ENCODE measurements at places on chromosomes 12 and 14. TPM values are rescaled to one million over a fixed set of nuclear protein-coding genes. Genes with fewer than 3 reads are reported as not detected.

DNA sequence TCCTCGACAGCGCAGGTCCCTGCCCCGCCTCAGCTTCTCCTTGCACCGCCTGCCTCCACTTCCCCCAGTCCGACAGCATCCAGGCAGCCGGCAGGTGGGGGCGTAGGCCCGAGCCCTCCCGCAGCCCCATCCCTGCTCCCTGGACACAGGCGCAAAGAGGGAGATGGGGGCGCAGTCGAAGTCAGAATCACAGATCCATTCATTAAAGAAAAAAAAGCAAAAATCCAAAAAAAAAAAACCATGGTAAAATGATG lies 41.2 kb downstream of the RFLNA start:
- no peak for DNase-seq

GRCh38 chr12:22334410-22335100 lies at the start of gene ST8SIA1:
Gene ST8SIA1, minus strand, starts transcription at chr12:22334707. Its CDS starts 475 bp downstream, at chr12:22334232.
- no peak for DNase-seq

DNA sequence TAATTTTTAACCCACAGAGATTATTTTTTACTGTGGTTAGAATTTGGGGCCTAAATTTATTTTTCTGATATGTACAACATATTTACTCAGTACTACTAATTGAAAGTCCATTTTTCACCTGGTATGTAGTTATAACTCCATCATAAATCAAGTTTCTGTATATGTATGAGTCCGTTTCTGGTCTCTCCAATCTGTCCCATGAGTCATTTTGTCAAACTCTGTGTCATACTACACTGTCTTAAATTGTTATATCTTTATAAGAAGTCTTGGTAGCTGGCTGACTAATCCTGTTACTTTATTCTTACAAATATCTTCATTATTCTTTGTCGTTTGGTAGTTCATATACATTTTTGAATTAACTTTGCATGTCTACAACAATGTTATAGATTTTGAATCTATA lies 344.0 kb downstream of the PDZRN4 start:
- no peak for DNase-seq

KIF26A gene
- 8.5 TPM for total RNA-seq

B4GALNT1 gene
- total RNA-seq = 3.6 TPM

KRT75 gene
- not detected for total RNA-seq

DNA sequence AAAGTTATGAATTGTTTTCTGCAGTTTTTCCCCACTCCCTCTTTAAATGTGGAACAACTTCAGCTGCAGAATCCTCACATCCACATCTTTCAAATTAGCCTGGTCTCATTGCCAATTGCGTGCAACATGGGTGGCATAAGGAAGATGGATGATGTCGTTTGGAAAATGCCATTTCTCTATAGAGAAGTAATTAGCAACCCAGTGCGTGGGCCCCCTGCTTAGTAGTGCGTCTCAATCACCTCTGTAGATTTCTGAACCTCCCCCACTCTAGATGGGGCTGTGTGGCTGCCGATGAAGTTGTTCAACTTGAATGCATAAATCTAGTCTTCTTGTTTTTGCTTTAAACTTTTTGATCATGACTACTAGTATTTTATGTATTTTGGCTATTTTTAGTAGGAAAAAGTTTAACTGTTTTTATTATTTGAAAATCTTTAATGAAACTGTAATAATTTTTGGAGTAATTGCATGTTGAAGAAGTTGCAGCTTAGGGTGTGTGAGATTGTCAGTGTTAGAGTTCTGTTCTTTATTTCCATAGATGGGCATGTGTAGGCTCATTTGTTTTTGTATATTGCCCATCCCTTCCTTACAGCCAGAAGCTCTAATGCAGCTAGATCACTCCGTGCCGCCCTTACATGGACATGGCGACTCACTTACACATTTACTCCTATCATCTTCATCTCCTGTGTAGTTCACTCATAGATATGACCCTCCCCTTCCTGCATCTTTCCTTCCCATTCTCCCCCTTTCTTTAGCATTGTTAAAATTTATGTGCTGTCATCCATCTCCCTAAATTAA lies 358.2 kb downstream of the DIO2 start:
- DNase-seq = no peak

GRCh38 chr14:90556012-90556477 lies 159.2 kb downstream of the CALM1 start:
- DNase-seq = no peak

DNA sequence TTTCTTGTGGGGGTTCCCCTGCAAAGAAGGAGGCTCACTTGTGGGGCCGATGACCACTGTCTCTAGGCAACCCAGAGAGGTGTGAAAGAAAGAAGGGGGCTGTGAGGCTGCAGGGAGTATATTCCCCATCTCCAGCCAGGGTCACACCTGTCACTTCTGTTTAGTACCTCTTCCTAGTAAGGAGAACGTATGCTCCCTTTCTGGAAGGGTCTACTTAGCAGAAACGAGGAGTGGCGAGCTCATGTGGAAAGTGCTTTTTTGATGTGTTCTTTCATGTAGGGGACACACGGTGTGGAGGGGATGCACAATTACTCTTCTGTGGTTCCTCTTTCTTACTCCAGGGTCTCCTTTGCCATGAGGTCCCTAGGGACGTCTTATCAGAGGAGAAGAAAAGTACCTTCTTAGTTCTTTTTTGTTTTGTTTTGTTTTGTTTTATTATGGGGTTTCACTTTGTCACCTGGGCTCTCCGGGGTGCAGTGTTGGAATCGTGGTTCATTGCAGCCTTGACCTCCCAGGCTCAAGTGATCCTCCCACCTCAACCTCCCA lies 58.3 kb downstream of the PRKCH start:
- no peak for DNase-seq

GRCh38 chr12:57190037-57190436 lies 26.6 kb upstream of the NXPH4 start:
- no peak for DNase-seq

LIN7A gene
- total RNA-seq = 31.2 TPM

ZNF891 gene
- 7.3 TPM for total RNA-seq
